HuH-7 (cell line): ENCODE measurements at places on chromosomes 2 and 18.

DNA sequence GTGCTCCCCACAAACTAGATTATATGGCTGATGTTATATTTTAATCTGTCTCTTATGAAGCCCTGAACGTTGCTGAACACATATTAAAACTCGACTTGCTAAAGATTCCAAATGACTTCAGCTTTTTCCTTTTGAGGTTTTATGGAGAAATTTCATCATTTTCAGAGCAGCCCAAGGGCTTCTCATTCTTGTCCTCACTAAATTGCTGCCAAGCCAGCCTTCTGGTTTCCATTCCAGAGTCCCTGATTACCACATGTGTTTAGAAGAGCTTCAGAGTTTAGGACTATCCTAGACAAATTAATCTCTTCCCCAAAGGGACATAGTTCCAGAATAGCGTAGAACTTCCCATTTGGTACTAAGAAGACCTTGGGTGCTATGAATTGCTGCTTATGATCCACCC, 77.8 kb upstream of the CCDC195 start:
- no peak for DNase-seq

DNA sequence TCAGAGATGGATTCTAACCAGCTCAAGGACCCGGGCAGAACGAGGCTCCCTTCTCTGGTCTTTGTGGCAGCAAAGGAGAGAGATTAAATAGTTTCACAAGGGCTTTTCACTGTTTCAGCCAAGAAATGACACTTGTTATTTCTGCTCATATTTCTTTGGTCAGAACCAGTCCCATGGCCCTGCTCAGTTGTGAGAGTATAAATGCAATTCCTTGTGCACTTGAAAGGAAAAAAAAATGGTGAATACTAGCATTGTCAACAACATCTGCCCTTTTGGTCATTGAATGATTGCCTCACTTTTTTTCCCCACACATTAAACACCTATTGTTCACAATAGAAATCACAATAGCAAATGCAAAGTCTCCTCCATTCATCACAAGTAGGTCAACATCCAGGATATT, 104.4 kb downstream of the RDH14 start:
- no peak for DNase-seq

GRCh38 chr2:171320731-171321130, 113.1 kb downstream of the METTL8 start:
- DNase-seq, result no peak

GRCh38 chr2:37671816-37672103, 318 bp upstream of the CDC42EP3 start:
- DNase-seq, result no peak

- DNase-seq, result no peak
Measured at GRCh38 chr18:55559739-55560138, 28.3 kb downstream of the TCF4 start.
